ENCODE measurements at places on chromosomes 11 and 22. TPM values are rescaled to one million over a fixed set of nuclear protein-coding genes. Genes with fewer than 3 reads are reported as not detected.

SH3BP1 gene
- total RNA-seq: 1.8 TPM

DNA sequence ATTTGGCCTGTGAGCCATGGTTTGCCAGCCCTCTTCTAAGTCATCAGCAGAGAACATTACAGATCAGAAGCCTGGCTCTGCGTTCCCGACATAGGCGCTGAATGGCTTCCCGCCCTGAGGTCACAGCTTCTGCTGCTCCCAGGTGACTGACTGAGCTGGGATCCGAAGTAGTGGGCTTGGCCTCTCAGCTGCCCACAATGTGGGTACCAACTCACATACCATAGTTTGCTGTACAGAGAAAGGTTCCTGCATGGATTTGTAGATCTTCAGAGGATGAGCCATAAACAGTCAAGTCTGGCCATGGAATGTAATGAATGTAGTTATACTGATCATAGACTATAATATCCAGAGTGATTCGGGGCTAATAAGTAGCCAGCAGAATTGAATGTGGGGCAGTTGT lies 42.6 kb downstream of the TEAD1 start:
- DNase-seq: no peak

- no peak for DNase-seq
Observed at GRCh38 chr22:30985561-30986208, 16.6 kb downstream of the TUG1 start.

GRCh38 chr22:27715106-27715505 lies 86.5 kb downstream of the MN1 start:
- peak; percentile 60 for DNase-seq

- no peak for DNase-seq
Observed at GRCh38 chr22:24128021-24128420, 53.3 kb upstream of the SUSD2 start.

KRTAP5-1 gene
- not detected for total RNA-seq

GRCh38 chr11:8033305-8034105 lies 46.4 kb downstream of the EIF3F start:
- DNase-seq: peak; percentile 40

GRCh38 chr11:70782401-70782913 lies 384.1 kb downstream of the CTTN start:
- DNase-seq: no peak

CECR2 gene
- 19.0 TPM for total RNA-seq

DNA sequence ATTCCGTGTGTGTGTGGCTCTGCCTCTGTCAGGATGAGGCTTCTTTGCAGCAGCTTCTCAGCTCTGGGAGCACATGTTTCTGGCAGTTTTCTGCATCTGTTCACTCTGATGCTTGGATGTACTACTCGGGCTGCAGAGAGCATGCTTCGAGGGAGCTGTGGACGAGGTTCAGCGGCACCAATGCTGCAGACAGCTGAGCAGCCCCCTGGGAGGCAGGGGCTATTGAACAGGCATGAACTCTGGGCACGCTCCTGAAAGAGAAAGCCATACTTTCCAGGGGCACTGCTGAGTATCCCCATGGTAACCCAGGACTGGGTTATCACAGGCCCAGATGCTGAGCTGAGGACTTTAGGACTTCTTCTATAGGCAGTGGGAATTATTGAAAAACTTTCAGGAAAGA lies 33.8 kb downstream of the ADAMTS8 start:
- DNase-seq: no peak

- no peak for DNase-seq
Observed at GRCh38 chr11:44992774-44993173, 42.1 kb upstream of the TP53I11 start.

- no peak for DNase-seq
Observed at GRCh38 chr11:121487191-121487590, 34.4 kb upstream of the SORL1-AS1 start.

DNA sequence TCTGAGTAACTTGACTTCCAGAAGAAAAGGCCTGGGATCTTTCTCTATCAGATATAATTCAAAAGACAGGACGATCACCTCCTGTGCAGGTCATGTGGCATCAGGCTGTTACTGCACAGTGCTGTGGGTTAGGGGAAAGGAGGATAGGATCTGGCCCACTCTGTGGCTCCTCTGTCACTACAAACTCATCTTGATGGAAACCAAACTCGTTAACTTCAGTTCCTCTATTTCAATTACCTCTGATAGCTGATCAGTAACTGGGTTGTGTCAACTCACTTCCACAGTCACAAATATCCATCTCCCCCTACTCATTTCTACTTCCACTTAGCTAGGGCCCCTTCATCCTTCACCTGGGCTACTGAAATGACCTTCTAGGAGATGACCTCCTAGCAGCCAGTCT lies 95.2 kb downstream of the RCN1 start:
- DNase-seq: no peak

- DNase-seq: no peak
Observed at GRCh38 chr11:119266063-119266462, 50.9 kb downstream of the MCAM start.

OR5P2 gene
- not detected for total RNA-seq

DNA sequence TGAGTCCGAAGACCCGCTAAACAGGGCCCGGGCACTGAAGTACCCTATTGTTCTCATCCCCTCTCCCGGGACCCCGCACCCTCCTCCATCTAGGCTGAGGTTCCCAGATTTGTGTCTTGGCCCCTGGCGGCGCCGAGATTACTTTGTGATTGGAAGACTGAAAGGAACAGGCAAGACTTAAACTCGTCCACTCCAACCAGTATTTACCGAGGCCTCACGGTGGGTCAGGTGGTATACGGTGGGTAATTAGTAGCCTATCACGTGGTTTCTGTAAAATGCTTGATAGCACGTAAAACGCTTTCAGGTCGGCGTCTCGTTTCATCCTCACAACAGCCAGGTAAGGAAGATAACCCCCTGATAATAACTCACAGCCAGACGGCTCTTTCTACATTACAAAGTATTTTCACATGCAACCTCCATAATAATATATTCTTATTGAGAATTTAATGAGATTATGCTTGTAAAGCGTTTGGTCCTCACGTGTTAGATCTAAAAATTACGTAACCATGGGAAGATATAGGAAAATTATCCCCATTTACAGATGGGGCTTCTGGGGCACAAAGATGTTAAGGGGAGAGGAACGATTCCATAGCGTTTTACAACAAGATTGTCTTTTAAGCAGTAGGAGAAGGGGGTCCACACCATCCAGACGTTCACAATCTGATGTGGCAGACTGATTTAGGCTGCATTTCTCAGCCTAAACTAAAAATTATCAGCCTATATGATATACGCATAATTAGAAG lies 642 bp upstream of the PIK3C2A start:
- peak; percentile 36 for DNase-seq

DNA sequence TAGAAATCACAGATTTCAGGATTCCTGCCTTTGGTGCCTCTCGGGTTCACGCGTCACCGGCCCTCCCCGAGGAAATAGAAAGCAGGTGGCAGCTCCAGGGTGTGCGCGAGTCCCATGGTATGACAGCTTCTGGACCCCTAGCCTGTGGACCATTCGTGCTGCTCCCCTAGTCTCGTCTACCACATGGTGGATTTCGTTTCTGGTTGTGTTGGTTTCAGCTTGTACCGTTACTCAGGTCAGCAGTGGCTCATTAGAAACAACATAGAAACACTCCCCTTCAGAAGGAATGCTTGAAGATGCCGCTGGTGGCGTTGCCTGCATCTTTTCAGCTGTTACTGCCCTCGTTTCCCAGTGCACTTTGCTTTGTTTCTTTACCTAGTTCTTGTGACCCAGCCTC lies 700 bp downstream of the TTC17 start:
- DNase-seq: peak; percentile 18

DNA sequence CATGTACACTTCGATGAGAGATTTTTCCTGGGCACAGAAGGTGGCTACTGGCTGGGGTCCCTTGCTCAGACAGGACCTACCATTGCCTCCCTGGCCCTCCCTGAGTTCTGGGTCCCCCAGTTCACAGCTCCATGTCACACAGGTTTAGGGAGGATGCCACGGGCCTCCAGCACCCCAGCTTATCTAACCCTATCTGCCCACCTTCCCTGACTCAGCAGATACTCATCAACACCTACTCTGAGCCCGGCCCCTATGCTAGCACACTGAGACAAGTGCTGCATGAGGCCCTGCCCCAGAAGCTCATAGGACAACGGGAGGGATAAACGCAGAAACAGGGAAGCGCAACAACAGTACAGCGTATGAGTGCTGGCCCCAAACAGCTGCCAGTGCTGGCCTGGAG lies 9.6 kb downstream of the NAGA start:
- DNase-seq: no peak

Data from gastrocnemius medialis (tissue), 4 donors.